ENCODE measurements at places on chromosomes 3 and 15. TPM values are rescaled to one million over a fixed set of nuclear protein-coding genes. Genes with fewer than 3 reads are reported as not detected.

GRCh38 chr3:13236557-13237173, 163.4 kb upstream of the IQSEC1 start:
- DNase-seq = no peak

GRCh38 chr3:170730071-170730812, 139.8 kb downstream of the RPL22L1 start:
- DNase-seq = no peak

PARL gene
- 21.1 TPM for total RNA-seq

RBSN gene
- total RNA-seq = 23.4 TPM

DNA sequence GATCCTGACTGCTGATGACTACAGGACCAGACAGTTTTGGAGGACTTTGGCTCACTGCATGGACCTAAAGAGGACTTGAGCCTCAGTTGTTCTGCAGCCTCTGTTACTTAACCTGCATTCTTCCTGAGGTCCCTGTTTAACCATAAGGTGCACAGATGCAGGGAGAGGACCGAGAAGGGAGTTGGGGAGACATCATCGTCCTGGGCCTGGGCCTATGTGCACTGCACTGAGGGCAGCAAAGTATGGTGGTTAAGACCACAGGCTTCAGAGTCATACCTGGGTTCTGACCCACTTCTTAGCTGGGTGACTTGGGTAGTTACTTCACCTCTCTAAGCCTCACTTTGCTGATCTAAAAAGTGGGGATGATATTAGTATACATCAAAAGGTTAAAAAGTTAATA, 21.9 kb downstream of the KY start:
- no peak for DNase-seq
